ENCODE measurements at places on chromosomes 11 and 22.

DNA sequence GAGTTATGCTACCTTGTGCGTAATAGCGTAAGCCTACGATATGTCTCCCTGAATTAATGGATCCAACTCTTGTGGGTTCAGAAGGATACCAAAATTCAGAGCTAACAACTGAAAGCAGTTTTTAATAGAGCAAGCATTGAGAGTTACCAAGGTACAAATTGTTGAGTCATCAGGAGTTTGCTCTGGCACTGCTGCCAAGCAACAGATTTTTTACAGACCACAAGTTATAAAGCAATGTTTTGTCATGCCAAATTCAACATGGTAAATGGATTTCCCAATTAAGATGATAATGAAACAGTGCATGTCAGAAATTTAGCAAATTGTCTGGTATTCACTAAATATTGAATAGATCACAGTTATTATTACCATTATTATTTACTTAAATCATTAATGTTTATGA is 295.6 kb downstream of the NELL1 start:
- DNase-seq, result no peak

GRCh38 chr11:105942921-105943320 is 79.1 kb downstream of the MSANTD4 start:
- DNase-seq, result no peak

DNA sequence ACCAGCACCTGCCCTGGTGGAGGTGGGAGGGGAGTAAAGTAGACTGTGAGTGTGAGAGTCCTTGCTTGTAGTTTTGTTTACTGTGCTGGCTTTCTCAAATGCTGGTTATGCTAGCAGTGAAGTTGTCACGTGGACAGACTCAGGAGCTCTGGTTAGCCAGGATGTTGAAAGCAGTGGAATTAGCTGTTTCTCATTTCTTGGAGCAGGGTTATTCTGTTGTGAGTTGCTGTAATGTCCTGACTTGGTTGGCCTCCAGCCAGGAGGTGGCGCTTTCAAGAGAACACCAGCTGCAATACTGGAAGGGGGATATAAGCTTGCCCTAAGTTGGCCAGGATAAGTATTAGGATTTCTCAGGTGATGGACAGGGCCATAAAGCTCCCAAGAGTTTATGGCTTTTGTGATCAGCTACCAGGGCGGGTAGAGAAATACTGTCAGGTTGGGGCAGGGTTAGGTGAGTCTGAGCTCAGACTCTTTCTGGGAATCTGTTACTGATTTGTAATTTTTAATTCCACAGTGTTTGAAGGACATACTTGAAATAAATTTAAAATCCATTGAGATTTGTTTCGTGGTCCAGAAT is 13.7 kb downstream of the CYP2D6 start:
- DNase-seq, result no peak

GRCh38 chr11:58927393-58928106 is 11.7 kb upstream of the GLYATL1 start:
- DNase-seq, result no peak

DNA sequence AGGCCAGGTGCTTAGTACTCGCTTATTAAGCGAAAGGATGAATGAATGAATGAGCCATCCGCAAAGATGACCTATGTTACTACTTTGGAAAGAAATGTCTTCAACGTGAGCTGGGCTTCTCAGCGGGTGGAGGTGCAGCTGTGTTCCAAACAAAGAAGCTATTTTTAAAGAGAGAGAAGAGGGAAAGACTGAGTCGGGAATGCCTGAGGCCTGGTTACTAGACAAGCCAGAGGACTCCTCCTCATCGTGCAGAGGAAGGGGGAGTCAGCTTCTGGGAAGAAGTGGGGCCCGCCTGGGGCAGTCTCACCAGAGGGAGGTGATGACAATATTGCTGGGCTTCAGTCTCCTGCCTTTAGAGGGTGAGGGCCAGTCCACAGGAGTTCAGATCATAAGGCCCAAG is 30.4 kb upstream of the CD5 start:
- no peak for DNase-seq

GRCh38 chr11:130094614-130095013 is 24.9 kb downstream of the APLP2 start:
- DNase-seq, result no peak

DNA sequence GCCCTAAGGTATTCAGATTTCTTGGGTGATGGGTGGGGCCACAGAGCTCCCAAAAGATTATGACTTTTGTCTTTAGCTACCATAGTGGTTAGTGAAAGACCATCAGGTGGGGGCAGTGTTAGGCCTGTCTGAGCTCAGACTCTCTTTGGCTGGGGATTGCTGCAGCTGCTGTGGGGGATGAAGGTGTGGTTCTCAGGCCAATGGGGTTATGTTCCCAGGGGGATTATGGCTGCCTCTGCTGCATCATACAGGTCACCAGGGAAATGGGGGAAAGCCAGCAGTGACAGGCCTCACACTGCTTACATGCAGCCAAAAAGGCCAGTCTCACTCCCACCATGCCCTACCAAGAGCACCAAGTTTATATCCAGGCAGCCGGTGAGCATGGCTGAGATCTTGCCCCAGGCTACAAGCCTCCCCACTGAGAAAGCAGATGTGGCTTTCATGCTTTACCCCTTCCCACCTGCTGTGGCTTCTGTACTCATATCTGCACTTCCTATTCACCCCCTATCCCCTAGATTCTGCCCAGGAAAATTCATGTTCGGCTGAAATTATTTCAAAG is 24.8 kb downstream of the CNTF start:
- DNase-seq, result no peak

GRCh38 chr11:68090706-68091105 is 30.5 kb downstream of the CHKA start:
- DNase-seq, result no peak

DNA sequence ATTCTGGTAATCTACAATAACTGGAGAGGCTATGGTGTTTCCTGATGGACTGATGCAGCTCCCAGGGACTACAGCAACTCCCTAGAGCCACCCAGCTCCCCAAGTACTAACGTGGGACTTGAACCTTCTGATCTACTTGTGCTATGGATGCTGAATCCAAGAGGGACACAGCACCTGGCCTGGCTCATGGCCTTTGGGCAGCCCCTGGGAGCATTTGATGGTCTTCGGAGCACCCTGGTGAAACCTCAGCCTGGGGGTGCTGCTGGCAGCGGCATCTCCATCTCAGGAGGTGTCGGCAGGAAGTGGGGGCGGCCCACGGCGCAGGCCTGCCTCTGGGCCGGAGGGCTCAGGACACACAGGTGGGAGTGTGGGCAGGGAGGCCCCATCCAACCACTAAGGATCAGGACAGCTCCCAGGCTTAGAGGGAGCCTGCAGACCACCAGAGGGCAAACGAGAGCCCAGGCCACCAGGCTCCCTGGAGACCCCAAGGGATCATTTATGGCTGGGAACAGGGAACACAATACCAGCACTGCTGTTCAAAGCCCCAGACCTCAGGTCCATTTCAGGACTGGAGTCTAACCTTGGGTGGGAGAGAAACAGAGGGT is 8.7 kb downstream of the EHD1 start:
- no peak for DNase-seq

Measured in Panc1 (cell line).